ENCODE measurements at places on chromosomes 1 and 21. TPM values are rescaled to one million over a fixed set of nuclear protein-coding genes. Genes with fewer than 3 reads are reported as not detected.

- H3K4me1 ChIP-seq, result no peaks in the 10 kb centered on the region
- H3K36me3 ChIP-seq, result no peaks in the 10 kb centered on the region
- no peak for DNase-seq
- peaks cover 16% of the 10 kb centered on the region for H3K27me3 ChIP-seq
- no peak overlapping the region for H3K27ac ChIP-seq
Observed at GRCh38 chr1:228809621-228810394, 74.5 kb downstream of the RHOU start.

GRCh38 chr1:174358344-174358743 is 89.4 kb upstream of the GPR52 start:
- no peaks in the 10 kb centered on the region for H3K36me3 ChIP-seq
- H3K27ac ChIP-seq, result no peak overlapping the region
- no peak for DNase-seq
- H3K4me3 ChIP-seq, result no peak overlapping the region
- no peaks in the 10 kb centered on the region for H3K27me3 ChIP-seq

DNA sequence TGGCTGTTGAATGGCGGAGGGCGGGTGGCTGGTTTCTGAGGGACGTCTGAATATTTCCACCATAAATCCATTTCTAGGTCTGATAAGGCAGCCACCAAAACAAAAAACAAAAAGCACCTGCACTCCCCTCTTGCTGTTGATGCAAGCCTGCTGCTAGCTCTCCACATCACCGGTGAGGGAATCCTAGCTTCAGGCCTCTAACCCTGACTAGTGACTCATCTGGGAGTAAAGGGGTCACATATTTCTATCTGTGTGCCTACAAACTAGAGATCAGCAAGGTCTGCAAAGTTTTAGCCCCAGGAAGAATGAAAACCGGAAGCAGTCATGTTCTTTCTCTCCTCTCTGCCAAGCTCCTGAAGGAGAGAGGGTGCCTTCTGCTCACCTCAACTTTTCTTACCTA is 10.3 kb upstream of the ERMAP start:
- peaks cover 3% of the 10 kb centered on the region for H3K4me1 ChIP-seq
- no peak overlapping the region for H3K4me3 ChIP-seq
- no peaks in the 10 kb centered on the region for H3K36me3 ChIP-seq
- no peak for DNase-seq
- H3K27me3 ChIP-seq, result no peaks in the 10 kb centered on the region

DNA sequence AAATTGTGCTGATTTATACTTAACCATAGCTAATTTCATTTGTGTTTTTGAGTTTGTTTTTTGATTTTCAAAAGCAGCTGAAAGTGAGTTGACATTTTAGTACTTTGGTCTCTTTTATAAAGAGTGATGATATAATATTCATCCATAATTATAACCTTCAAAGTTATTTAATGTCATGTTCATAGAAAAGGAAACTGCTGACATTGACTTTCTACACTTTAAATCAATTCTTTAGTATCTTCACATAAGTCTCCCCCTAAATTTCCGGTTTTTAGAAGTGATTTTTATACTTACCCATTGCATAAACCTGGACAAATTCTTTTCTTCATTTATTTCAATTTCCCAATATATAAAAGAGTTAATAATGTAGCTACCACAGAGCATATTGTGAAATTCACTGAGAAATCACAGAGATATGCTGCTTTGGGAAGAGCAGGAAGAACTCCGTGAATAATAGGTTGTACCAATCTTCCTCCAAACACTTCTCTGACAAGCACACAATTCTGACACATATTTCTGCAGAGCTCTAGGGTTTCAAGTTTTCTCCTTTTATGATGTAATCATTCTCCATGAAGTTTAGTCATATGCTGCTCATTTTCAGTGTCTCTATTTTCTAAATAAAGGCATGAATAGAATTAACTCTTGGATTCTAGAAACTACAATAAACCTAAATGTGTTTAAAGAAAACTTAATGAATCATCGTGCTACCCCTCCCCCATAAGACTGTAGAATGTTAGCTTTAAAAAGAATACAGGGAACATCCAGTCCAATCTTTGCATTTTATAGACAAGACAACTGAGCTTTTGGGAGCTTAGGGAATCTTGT is 25.6 kb upstream of the CDC42BPA start:
- H3K27me3 ChIP-seq, result no peaks in the 10 kb centered on the region
- no peaks in the 10 kb centered on the region for H3K36me3 ChIP-seq
- peak overlapping the region; percentile 34 for H3K4me3 ChIP-seq
- peak; percentile 94 for DNase-seq

DNA sequence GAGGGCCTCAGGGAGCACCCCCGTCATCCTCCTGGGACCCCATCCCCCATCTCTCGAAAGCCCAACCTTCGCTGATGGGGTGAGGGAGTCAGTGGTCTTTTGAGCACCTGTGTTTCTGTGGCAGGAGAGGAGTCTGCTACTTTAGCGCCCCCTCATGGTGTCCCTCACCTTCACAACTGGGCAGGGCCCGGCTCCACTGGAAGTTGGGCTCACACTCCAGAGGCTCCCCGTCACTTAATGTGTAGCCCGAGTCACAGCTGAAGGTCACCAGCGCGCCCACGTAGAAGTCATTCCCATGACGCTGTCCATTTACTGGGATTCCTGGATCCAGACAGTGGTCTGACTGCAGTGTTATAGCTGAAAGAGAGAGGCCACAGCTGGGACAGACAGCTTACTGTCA is 139.5 kb upstream of the HMGB4 start:
- H3K4me3 ChIP-seq, result no peak overlapping the region
- no peaks in the 10 kb centered on the region for H3K27me3 ChIP-seq
- 0 out of 2 replicates have a peak, but pooled peaks cover 9% of the 10 kb centered on the region for H3K36me3 ChIP-seq
- H3K27ac ChIP-seq, result no peak overlapping the region

DNA sequence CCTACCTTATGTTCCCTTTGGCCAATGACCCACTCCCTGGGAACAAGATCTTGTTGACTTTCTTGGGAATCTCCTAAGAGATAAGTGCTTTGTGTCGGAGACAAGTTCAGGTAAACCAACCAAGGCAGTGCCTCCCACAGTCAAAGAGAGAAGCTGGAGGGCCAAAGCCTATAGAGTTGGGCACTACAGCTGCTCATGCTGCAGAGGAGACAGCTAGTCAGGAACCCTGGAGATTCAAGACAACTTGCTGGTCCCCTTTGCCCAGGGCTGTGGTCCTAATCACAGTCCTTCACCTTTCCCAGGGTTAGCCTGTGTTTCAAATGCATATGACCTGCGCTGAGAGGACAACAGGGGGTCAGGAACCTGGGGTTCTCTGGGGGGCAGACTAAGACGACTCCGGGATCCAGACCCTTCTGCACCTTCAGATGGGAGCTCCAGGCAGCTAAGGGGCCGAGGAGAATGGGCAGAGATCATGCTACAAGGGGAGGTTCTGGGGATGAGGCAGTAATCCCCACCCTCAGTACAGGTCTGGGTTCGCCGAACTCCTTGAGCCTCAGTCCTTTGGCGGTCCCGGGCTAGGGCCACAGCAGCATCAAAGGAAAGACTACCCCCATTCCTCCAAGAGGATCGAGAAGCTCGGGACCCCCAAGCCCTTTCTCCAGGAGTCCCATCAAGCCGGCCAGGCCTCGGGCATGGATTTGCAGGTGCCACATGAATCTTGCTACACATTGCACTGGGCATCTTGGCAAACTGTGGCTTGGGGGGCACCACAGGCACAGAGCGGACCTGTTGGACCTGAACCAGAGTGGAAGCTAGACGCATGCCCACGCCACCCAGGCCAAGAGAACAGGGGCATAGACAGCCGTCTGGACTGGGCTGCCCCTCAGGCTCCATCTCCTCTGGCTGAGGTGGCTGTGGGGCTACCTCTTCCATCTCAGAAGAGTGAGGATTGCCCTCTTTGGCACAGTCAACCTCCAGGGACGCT is 2.0 kb upstream of the USF1 start:
- no peaks in the 10 kb centered on the region for H3K36me3 ChIP-seq
- H3K4me1 ChIP-seq, result peaks cover 12% of the 10 kb centered on the region
- no peak overlapping the region for H3K27ac ChIP-seq
- DNase-seq, result no peak

DNA sequence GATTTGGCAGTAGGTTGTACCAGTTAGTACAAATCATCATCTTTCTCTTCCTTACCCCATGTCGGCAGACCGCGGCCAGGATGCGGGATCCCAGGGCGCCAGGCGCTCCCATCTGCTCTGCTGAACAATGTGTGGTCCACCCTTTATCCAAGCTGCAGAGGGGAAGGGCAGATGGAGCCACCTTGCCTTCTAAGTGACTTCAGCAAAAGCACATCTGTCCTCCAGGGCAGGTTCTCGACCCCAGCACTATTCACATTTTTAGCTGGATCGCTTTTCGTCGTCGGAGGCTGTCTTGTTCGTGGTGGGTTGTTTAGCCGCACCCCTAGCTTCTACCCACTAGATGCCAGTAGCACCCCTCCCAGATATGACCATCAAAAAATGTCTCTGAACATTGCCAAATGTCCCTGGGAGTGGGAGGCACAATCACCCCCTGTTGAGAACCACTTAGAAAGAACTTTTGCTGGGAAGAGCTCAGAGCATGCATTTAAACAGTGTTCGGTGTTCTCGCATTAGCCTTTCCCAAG is 58.1 kb upstream of the SIM2 start:
- H3K27ac ChIP-seq, result no peak overlapping the region
- DNase-seq, result no peak
- no peak overlapping the region for H3K4me3 ChIP-seq
- no peaks in the 10 kb centered on the region for H3K4me1 ChIP-seq

GRCh38 chr1:6897138-6897537 is 111.9 kb downstream of the CAMTA1 start:
- H3K27ac ChIP-seq, result no peak overlapping the region
- no peaks in the 10 kb centered on the region for H3K4me1 ChIP-seq
- H3K27me3 ChIP-seq, result no peaks in the 10 kb centered on the region
- DNase-seq, result no peak
- H3K4me3 ChIP-seq, result no peak overlapping the region

- DNase-seq, result peak; percentile 77
- H3K36me3 ChIP-seq, result no peaks in the 10 kb centered on the region
- H3K27me3 ChIP-seq, result no peaks in the 10 kb centered on the region
- H3K4me1 ChIP-seq, result no peaks in the 10 kb centered on the region
- peak overlapping the region; percentile 96 for H3K27ac ChIP-seq
Observed at GRCh38 chr1:118986555-118987467, 1.3 kb downstream of the TBX15 start.

GRCh38 chr1:3596663-3597598 is 14.4 kb downstream of the MEGF6 start:
- H3K4me3 ChIP-seq, result no peak overlapping the region
- no peaks in the 10 kb centered on the region for H3K36me3 ChIP-seq
- DNase-seq, result no peak
- H3K27ac ChIP-seq, result no peak overlapping the region
- no peaks in the 10 kb centered on the region for H3K4me1 ChIP-seq

AKNAD1 gene
- not detected for polyA plus RNA-seq

SH3D21 gene
- polyA plus RNA-seq, result 1.1 TPM

RRP1 gene
- polyA plus RNA-seq, result 17.6 TPM

GJA9 gene
- not detected for polyA plus RNA-seq

GBP7 gene
- not detected for polyA plus RNA-seq
